ENCODE measurements at places on chromosomes 16 and 17.

DNA sequence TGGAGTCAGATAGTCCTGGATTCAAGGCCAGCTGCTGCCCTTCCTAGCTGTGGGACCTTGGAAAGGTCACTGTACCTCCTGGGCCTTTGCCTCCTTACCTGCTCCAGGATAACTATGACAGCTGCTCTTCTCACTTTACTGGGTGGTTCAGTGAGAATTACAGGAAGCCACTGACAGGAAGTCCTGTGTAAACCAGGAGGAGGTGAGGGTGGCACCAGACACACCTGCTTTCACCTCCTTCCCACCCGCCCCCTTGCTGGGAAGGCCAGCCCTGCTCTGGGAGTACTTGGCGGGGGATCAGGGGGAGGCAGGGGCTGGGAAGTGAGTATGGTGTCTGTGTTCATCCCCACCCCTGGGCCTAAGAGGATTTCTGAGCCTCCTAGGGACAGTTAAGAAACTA, 42.6 kb downstream of the CPNE2 start:
- DNase-seq, result peak; percentile 39

DNA sequence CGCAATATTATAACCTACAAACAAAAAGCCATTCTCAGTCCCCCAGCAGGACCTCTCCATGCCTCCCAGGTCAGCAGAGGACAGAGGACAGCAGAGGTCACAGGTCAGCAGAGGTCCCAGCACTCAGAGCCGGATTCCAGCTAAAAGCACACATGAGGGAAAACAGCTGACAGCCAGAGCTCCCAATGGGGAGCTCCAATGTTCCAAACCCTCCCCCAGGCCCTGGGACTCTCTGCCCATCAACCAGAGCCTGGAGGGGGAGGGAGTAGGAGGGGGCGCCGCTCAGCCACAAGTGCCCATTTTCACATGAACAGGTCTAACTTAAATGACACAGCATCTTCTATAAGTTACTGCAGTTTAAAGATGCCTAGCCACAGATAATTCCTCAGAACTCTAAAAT, 77.5 kb downstream of the ANKRD11 start:
- DNase-seq, result no peak

DNA sequence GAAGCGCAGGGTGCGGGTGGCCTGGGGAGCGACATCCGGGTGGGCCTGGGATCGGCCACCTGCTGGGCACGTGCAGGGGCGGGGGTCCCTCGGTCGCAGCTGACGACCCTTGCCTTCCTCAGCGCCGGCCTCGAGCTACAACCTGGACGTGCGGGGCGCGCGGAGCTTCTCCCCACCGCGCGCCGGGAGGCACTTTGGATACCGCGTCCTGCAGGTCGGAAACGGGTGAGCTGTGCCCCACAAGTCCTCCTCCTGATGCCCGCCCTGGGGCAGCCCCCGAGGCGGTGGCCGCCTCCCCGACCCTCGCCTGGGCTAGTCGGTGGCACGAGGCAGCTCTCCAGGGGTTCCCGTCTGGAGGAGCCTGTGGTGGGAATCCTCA, 1.5 kb downstream of the ITGAL start:
- DNase-seq, result no peak

DNA sequence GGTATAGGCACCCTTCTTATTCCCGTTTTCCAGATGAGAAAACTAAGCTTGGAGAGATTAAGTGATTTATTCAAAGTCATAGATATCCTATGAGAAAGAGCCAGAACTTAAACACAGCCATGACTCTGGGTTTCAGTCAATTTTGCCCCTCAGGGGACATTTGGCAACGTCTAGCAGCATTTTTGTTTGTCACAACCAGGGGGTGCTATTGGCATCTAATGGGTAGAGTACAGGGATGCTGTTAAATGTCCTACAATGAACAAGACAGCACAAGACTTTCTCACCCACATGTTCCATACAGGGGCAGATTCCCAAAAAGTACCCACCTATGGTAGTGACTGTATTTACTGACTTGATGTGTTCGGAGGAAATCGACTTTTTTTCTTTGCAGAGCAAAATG, 4.8 kb upstream of the SHISA9 start:
- DNase-seq, result peak; percentile 39

Measured in activated CD4-positive, alpha-beta T cell treated with anti-CD3 and anti-CD28 coated beads, Interleukin-2, Interleukin-6, amounts not matched to agents 100 ng/mL and 50 ng/mL, durations not matched to agents 16 hours and 8 hours (primary cell).